ENCODE measurements at places on chromosomes 5 and 9.

GRCh38 chr5:96408210-96408777 lies 24.8 kb downstream of the PCSK1 start:
- no peak for ATAC-seq

DNA sequence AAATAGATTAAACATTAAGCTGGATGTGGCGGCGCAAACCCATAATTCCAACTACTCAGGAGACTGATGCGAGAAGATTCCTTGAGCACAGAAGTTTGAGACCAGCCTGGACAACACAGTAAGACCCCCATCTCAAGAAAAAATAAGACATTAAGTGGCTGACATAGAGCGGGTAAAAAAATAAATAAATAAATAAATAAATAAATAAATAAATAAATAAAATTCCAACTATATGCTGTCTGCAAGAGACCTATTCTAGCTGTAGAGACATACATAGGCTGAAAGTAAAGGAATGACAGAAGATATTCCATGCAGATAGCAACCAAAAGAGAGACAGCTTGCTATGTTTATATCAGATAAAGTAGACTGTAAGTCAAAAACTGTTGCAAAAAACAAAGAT lies 17.4 kb upstream of the SH3TC2 start:
- ATAC-seq: no peak

- no peak for ATAC-seq
Observed at GRCh38 chr9:79080536-79080935, 491.2 kb upstream of the TLE4 start.

- ATAC-seq: no peak
Observed at GRCh38 chr9:129724456-129725190, 28.2 kb downstream of the PTGES start.

GRCh38 chr5:160009591-160009989 lies 651 bp downstream of the TTC1 start:
- ATAC-seq: no peak

- no peak for ATAC-seq
Observed at GRCh38 chr5:119316906-119317305, 38.9 kb upstream of the TNFAIP8 start.

- no peak for ATAC-seq
Observed at GRCh38 chr5:90096415-90097081, 313.0 kb downstream of the CETN3 start.

- ATAC-seq: no peak
Observed at GRCh38 chr9:77847059-77847499, 184.5 kb downstream of the GNAQ start.

DNA sequence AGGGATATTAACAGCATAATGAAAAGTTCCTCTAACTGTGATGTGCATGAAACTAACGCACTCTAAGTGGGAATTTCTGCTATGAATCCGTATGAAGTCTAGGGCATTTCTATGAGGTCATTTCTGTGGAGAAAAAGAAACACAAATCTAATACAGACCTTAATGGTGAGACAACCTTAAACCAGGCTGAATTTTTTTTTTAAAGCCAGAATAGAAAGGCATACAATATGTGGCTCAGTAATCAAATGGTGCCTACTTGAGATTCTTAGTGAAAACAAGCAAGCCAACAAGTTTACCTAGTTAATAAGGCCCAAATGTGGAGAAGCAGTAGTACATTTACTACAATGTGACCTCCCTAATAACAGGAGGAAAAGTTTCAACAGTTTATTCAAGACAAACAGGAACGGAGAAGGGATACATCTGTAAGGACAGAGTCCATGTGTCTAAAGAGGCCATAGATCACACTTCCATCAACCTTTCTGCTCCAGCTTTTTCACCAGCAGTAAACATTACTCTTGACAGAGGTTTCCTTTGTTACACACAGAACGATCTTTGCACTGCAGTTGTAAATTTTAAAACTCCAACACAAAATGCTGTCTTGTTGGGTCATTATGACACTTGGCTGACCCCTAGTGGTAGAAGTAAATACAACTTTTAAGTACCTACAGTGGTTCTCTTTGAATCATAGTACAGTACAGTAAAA lies 26.2 kb downstream of the CARNMT1 start:
- peak; percentile 76 for ATAC-seq

- ATAC-seq: no peak
Observed at GRCh38 chr9:133679056-133679455, 42.9 kb downstream of the DBH start.

DNA sequence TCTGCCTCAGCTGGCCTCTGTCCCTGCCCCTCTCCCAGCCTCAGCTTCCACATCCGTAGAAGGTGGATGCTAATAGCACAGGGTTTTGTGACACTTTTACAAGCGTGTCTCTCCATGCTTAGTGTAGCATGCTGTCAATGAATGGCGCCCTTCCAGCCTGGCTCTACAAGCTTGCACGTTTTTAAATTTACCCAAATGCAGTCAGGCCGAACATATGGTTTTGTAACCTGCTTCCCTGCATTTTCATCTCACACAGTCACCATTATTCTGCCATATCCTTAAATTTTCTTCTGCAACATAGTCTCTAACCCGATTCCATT lies 28.8 kb downstream of the FAM163B start:
- ATAC-seq: no peak

- no peak for ATAC-seq
Observed at GRCh38 chr9:120383999-120384924, 195.7 kb downstream of the CDK5RAP2 start.

DNA sequence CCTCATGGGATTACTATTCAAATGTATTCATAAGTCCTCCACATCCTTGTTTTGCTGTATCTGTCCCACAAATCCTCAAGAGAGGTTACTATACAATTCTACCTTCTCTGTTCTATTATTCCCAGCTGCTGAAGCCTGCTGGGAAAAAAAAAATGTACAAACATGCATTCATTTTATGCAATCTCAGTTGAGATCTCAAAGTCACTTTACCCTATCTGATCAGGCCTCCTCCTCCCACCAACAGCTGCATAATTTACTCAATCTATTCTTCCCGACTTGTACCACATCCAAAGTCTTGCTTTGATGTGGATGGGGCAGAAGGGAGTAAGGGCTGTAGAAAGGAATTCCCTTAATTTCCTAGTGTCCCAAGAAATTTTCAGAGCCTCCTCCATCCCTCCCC lies 28.6 kb downstream of the PSIP1 start:
- no peak for ATAC-seq

GRCh38 chr9:132993511-132993939 lies 15.0 kb downstream of the GFI1B start:
- no peak for ATAC-seq

DNA sequence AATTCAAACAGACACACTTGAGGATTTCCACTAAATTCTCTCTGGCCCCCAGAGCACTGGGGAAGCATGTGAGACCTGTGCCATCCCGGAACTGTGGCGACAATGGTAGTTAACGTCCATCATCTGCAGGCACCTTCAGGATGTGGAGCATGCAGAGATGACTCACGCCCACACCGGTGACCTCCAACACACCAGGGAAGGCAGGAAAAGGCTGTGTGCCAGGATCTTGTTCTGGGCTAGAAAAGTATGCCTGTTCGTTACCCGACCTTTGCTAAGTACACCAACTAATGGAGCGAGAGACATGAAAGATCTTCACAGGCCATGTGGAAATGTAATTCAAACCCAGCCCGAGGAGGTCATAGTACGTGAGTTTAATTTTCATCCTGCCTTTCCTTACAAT lies 208.8 kb downstream of the MELK start:
- ATAC-seq: no peak

DNA sequence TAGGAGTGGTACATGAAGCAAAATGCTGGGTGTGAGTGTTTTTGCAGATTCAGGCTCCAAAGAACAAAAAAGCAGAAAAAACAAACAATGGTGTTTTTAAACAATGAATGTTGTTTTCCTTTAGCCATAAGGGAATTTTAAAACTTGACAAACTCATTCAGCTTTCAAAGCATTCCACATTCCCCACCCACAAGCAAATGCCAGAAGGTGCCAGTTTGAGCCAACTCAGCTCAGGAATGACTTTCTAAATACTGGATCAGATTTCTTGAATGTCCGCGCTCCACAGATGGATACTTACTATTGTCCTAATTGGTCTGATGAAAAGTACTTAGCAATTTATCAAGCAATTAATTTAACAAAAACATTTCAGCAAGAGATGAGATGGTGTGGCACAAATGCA lies 12.9 kb upstream of the MOB3B start:
- no peak for ATAC-seq

GRCh38 chr9:31486630-31487029 lies 897.8 kb upstream of the ACO1 start:
- ATAC-seq: no peak

- no peak for ATAC-seq
Observed at GRCh38 chr5:33444542-33444941, 3.8 kb downstream of the TARS1 start.

DNA sequence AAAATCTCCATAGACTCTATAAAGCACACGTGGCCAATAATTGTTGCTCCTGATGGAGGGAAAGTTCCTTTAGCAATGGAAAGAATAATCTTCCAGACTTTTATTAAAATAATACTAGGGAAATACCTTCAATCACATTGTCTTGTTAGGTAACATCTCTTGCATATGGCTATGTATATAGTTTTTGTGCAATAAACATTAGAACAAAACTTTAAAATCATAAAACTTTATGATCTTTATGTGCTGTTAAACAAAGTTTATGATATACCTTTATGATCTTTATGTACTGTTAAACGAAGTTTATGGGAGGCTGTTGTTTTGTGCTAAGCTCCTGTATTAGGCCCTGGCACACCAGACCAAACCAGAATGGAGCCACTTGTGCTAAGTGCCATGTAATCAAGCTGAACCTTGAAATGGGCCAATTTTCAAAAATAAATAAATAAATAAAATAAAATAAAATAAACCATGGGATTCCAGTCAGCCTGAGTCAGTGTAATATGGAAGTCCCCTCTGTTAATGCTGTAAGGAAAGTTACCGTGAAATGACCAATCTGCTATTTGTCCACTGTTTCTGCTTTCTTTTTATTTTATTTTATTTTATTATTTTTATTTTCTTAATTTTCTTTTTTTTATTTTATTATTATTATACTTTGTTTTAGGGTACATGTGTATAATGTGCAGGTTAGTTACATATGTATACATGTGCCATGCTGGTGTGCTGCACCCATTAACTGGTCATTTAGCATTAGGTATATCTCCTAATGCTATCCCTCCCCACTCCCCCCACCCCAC lies 431.3 kb downstream of the SPATA31D1 start:
- no peak for ATAC-seq

GRCh38 chr5:151080613-151081430 lies at the start of gene TNIP1:
TNIP1 (minus strand) TSS chr5:151081034; CDS start chr5:151065095, 15,939 bp downstream.
- ATAC-seq: peak; percentile 69

DNA sequence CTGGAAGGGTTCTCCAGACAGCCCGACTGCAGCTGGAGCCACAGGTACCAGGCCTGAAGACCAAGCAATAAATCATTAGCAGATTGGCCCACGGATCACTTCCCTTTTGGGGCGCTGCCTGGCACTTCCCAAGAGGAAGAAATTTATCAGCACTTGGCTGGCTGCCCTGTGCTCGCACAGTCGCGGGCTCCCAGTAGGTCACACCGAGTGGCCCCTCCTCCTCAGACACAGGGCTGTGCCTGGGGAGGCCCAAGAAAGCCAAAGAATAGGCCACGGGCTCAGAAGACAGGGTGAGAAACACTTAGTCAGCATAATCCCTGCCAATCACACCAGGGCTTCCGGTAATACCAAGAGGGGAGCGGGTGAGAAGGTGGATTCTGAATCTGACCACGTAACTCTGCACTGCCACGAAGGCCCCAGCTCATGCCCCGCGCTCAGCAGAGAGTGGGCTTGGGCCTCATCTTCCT lies 115.7 kb upstream of the MSX2 start:
- ATAC-seq: no peak

DNA sequence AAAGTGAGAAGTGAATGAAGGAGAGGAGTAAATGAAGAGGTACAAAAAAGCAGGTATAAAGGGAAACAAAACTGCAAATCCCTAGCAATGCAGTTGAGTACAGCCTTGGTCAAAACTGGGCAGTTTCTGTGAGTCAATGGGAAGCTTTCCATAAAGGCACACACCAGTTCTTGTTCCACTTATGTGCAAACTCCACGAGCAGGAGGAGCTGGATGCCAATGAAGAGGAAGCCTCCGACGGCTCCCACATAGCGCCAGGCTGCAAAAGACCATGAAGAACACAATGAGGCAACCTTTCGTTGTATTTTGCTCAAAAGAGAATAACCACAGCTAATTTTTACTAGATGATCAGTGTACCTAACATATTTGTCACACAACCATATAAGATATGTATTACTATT lies 81.1 kb downstream of the SERINC5 start:
- ATAC-seq: no peak

DNA sequence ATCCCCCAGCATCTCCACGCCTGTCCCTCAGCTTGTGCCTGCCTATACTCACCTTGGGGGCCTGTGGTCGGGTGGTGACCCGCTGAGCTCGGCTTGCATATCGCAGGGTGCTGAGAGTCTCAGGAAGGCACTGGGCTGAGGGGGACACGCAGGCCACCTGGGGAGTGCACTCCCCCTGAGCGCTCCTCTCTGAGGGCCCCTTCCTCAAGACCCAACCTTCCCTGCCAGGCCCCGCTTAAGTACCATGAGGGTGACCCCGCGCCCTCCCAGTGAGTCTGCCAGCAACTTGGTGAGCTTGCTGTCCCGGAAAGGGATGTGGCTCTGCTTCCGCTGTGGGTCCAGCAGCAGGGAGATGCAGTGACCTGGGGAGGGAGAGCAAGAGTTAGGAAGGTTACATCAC lies 4.1 kb downstream of the KIF12 start:
- ATAC-seq: no peak

DNA sequence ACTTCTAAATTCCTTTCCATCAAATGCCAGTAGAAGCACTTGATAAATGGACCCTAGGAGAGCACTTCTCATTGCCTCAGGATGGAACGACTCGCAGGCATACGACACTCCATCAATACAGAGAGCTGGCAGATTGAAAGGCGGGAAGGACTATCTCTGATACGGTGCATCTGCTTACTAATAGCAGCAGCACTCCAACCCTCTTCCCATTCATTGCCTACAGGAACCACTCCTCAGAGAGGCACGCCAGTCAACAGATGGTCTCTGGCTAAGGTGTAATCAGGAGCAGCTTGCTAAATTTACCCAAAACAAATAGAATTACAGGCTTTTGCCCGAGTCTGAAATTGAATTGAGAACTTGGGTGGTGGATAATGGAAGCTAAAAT lies 168.1 kb downstream of the EFNA5 start:
- no peak for ATAC-seq

- ATAC-seq: no peak
Observed at GRCh38 chr9:16247188-16247875, 623.1 kb downstream of the BNC2 start.

GRCh38 chr9:127858041-127858512 lies 3.6 kb upstream of the ENG start:
- no peak for ATAC-seq

GRCh38 chr5:174186096-174186695 lies 140.7 kb downstream of the NSG2 start:
- no peak for ATAC-seq

- peak; percentile 75 for ATAC-seq
Observed at GRCh38 chr9:84296146-84296843, 44.3 kb downstream of the SLC28A3 start.

GRCh38 chr5:178357121-178357521 lies 124.5 kb upstream of the PHYKPL start:
- ATAC-seq: no peak

GRCh38 chr5:154146409-154146808 lies 44.1 kb upstream of the GALNT10 start:
- no peak for ATAC-seq

Data from activated CD4-positive, CD25-positive, alpha-beta regulatory T cell treated with anti-CD3 and anti-CD28 coated beads, Interleukin-2, amount 50 U/mL, for 24 hours (primary cell).